NCI-H460 (cell line): ENCODE measurements at places on chromosomes 1 and 21.

GRCh38 chr1:154711416-154711815, 103.4 kb upstream of the ADAR start:
- no peak for DNase-seq

GRCh38 chr1:21232044-21232443, 55.3 kb upstream of the EIF4G3 start:
- DNase-seq, result peak; percentile 52

- no peak for DNase-seq
Observed at GRCh38 chr21:44931137-44931500, 8.7 kb upstream of the SLX9 start.

- DNase-seq, result no peak
Observed at GRCh38 chr1:38038861-38039260, 7.7 kb downstream of the POU3F1 start.

DNA sequence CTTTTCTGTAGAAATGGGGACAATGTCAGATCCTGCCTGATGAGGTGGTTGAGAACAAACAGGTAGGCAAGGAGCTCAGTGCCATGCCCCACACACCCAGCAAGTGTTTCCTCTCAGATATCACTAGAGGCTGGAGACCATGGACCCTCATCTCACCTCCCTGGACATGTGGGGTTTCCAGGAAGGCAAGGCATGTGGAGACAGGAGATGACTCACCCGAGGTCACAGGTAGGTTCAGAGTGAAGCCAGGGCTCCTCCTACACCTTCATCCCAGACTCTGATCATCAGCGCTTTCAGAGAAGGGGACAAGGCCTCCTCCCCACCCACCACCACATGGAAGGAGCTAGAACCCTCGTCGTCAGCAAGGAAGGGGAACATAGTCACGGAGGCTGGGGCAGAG, 69.2 kb downstream of the MATN1 start:
- DNase-seq, result no peak

DNA sequence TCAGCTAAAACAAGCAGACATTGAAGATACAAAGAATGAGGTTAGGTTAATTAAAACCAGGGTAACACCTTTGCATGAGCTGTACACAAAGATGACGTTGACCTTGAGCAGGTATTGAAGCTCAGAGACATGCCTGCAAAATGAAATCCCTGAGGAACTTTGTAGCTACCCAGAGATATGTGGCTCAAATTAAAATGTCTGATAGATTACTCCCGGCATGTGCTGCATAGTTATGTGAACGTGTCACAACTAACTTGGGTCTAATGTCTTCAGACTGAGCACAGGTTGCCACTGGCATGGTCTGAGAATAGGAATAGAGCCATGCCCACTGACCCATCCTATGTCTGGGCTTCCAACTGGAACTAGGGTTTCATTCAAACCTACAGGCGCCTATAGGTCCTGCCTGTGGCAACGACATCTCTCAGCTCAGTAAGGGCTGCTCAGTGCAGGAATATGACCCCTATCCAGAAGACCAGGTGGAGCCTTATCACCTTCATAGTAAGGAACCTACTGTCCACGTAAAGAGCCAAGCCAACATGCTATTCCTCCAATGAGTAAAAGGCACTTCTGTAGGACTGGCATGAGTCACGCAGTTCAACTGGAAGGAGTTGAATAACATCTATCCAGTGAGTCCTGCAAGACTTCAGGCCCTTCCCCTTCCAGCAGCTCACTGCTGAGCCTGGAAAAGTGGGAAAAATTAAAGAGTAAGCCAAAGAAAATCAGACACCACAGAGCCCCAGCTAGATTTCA, 60.7 kb downstream of the PRKAB2 start:
- DNase-seq, result no peak

- DNase-seq, result no peak
Observed at GRCh38 chr1:33094486-33094885, 13.5 kb downstream of the AZIN2 start.

GRCh38 chr1:181180407-181181031, 92.0 kb downstream of the IER5 start:
- DNase-seq, result no peak

DNA sequence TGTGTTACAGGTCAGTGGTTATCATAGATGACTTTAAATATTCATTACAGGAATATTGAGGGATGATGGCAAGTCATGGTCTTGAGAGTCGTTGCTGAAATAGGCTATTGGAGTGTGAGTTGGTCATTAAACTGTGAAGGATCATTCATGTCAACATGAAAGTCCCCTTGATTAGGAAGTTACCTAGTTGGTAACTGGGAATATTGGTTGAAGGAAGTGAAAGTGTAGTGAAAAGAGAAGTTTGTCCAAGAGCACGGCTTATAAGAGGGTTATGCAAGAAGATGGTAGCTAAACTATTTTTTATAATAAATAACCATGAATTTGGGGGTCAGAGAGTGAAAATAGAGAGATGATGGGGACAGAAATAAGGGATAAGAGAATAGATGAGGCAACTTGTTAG, 16.9 kb downstream of the CRB1 start:
- DNase-seq, result no peak

GRCh38 chr1:55559161-55559611, 344.0 kb upstream of the USP24 start:
- DNase-seq, result no peak

- no peak for DNase-seq
Observed at GRCh38 chr1:34363915-34364314, 187.2 kb downstream of the C1orf94 start.

DNA sequence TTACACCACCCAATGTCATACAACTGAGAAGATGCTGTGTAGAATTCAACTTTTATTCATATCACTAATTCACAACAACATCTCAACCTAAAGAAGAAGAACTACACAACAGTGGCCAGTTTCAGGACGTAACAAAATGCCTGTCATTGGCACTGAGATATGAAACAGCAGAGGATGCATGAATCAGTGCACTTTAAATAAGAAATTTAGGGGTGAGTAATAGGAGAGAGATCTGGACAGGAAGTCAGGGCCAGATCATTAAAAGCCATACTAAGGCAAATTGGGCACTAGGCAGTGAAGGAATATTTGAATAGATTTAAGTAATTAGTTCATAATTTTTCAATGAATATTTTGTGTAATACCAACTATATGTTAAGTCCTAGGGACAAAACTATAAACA, 510.5 kb downstream of the PLPP3 start:
- DNase-seq, result no peak
